ENCODE measurements at places on chromosomes 6 and 20. TPM values are rescaled to one million over a fixed set of nuclear protein-coding genes. Genes with fewer than 3 reads are reported as not detected.

DNA sequence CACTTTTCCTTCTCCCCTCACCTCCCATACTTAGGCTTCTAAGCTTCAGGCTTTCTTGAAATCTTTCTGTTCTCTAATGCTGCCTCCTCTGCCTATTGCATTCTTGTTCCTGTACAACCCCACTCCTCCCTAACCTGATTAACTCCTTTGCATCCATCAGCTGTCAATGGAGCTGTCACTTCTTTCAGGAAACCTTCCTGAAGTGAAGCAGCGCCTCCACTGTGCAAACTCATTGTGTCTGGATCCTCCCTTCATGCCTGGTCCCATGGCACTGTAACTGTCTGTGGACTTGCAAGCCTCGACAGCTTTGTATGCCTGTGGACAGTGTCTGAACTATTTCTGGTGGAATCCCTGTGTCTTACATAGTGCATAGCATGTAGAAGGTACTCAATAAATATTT, 185.0 kb downstream of the HS3ST5 start:
- DNase-seq: no peak

- no peak for DNase-seq
Observed at GRCh38 chr20:59776059-59776603, 157.3 kb downstream of the SYCP2 start.

DNA sequence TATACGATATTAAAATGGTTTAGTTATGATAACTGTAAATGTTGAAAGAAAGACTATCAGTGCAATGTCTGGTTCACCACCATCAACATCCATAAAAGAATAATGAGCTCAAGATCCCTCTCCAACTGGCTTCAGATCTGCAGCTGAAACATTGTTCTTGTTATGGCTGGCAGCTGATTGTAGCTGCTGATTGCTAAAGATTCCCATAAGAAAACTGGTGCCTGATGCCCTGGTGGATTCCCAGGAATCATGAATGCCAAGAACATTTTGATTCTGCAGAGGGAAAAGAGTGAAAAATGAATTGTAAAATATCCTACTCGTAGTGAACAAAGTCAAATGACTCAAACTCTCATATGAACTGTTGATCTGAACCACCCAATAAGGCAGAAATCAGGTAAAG, 1160.2 kb downstream of the EPHA7 start:
- no peak for DNase-seq

GRCh38 chr20:23203951-23204730, 118.0 kb upstream of the CD93 start:
- DNase-seq: no peak

DNA sequence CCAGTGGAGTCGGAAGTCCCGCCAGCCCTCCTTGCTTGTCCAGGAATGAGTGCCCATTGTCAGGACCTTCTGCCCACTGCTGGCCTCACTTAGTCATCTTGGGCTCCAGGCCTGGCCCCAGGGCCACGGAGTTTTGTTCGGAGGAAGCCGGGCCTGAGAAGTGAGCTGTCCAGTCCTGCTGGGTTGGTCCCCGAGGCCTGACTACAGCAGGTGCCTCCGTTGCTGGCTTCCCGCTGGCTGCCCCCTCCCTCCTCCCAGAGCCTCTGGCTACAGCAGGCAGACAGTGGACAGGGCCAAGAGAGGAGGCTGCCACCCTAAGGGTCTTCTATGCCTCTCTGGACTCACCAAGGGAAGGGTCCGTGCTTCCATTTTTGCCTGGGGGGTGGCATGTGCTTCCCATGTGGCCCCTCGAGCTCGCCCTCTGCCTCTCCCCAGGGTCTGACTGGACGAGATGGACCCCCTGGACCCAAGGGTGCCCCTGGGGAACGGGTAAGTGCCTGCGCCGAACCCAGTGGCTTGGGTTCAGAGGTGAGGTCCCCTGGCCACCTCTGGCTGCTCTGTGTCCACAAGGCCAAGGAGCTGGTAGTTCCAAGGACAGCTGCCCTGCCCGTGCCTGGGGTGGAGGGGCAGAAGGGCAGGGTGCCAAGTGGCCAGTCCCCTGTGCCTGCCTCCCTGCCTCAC, 2.8 kb downstream of the COL9A3 start:
- no peak for DNase-seq

DNA sequence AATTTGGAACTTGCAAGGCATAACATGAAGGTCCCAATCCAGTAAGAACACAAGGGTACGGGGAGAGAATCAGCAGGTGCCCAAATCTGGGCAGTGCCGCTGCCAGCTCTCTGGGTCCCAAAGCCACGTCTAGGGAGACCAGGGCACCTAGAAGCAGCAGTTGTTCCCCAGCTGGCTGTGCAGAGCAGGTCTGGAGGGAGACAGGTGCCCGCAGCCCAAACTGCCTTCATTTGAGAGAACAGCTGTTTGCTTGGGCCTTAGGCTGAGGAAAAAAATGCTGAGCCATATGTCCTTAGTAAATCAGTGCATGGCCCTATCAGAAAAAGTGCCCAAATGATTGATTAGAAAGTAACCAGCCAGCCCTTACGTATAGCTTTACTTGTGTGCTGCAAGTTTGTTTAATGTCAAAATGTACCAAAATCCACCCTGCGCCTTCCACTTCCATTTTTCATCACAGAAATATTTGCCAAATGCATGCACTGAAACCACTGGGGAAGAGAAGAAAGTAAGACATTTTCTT, 9.1 kb upstream of the PRELID3B start:
- no peak for DNase-seq

DNA sequence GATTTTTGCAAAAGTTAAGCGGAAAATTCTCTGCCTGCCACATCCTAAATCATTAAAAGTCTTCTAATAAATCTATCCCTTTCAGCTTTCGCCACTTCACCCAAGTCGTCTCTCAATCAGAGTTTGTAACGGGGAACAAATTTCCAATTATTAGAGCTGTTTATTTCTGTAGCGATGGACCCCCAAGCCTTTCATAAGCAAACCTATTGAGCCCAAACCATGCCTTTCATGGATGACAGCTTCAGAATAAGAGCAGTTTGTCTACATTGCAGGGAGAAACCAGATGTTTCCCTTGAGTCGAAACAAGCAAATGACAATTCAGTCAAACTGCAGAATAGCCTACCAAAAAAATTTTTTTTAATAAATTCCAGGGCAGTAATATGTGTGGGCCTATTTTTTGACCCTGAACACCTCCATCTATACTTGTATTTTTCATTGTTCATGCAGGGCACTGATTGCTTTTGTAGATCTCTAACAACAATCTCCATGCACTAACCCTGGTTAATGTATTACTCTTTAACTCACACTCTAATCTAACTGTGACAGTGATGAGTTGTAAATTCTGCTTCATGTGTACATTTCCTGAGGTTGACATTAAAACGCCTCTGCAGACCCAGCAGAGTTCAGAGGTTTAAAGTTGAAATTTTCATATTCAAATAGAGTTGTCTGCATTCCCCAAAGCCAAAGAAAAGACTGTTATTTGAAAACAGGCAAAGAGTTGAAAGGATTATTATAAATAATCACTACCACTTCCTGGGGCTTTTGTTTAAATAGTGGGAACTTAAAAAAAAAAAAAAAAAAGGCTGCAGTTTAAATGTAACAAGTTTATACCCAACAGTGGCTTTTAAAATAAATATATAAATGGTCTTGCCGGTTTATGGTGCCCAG, 64.5 kb downstream of the ATP9A start:
- no peak for DNase-seq

GRCh38 chr20:15676815-15677214, 896.4 kb downstream of the KIF16B start:
- no peak for DNase-seq

DNA sequence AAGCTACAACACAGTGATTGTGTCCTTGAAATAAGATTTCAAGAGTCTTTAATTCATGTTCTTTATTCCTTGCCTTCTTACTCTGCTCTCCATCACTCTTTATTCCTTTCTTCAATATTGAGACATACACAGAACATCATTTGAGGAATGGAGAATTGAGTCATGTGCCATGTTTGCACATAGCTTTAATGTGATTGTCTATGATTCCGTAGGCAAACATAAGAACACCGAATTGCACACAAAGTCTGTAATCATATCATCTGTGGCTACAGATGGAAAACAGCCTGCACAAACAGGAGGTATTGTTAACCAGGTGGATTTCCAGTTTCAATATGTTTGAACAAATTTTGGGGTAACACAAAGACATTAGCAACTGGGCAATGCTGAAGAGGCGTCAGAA, 571.6 kb upstream of the GJE1 start:
- no peak for DNase-seq

DNA sequence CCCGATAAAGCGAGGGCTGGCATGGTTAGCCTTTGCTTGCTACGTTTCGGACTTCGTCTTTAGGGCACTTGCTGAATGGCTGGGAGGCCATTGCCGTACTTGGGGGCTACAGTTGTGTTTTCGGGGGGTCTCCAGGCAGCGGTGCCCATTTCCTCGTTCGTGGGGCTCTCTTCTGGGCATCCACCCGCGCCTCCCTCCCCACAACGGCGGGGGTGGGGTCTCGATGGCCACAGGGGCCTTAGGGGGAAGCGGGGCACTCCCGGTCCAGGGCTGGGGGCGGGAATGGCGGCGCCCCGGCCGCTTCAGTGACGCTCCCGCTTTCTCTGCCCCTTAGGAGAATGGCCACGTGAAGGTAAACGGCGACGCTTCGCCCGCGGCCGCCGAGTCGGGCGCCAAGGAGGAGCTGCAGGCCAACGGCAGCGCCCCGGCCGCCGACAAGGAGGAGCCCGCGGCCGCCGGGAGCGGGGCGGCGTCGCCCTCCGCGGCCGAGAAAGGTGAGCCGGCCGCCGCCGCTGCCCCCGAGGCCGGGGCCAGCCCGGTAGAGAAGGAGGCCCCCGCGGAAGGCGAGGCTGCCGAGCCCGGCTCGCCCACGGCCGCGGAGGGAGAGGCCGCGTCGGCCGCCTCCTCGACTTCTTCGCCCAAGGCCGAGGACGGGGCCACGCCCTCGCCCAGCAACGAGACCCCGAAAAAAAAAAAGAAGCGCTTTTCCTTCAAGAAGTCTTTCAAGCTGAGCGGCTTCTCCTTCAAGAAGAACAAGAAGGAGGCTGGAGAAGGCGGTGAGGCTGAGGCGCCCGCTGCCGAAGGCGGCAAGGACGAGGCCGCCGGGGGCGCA, 2.4 kb downstream of the MARCKS start:
- peak; percentile 48 for DNase-seq

GRCh38 chr6:127971945-127972391, 71.1 kb upstream of the THEMIS start:
- no peak for DNase-seq

DNA sequence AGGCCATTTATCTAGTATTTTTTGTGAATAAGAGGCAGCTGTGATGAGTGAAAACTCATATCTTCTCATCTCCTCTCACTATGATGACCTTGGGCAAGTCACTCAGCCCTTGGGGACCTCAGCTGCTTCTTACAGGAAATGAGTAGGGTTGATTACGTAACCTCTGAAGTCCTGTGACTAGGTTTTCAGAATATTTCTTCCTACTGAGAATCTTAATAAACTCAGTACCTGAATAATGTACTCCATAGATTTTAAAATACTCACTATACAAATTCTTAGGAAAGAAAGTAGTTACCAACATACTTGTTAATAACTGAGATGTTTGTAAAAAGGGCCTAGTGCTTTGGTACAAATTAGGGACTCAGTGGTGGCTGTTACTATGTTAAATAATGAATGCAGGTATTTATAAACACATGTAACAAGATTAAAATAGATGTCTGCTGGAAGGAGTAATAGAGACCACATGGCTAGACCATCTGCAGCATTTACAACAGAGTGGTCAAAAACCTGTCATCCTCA, 60.9 kb downstream of the RPRD1B start:
- peak; percentile 62 for DNase-seq

- DNase-seq: no peak
Observed at GRCh38 chr6:1244941-1245340, 67.0 kb upstream of the FOXQ1 start.

DNA sequence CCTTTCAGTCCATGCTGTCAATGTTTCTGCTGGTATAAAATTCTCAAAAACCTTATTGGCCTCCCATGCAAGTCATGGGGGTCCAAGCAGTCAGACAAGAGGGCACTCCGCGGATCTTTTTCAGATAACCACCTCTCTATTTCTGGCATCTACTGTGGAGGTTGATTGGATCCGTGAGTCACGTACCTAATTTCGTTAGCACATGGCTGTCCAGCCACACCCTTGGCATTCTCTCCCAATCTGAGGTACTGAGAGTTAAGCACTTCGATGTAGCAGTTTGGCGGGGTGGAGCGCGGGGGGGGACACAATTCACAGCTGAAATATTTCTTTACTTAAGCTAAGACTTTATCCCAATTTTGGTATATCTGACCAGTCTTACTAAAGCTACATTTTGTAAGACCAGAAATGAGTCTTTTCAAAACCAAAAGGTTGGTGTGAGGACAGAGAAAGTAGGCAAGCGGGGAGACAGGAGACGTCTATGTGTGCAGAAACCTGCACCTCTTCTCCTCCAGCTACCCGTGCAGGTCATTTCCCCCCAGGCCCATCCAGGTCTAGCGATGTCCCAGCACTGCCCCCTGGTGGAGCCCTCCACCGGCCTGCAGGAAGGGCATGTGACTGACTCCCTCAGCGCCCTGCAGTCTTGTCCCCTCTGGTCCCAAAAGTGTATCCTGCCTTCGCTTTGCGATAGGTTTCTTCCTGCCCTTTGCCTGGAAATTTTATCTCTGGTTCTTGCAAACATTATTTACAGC, 113.1 kb downstream of the ADAT2 start:
- peak; percentile 32 for DNase-seq

DNA sequence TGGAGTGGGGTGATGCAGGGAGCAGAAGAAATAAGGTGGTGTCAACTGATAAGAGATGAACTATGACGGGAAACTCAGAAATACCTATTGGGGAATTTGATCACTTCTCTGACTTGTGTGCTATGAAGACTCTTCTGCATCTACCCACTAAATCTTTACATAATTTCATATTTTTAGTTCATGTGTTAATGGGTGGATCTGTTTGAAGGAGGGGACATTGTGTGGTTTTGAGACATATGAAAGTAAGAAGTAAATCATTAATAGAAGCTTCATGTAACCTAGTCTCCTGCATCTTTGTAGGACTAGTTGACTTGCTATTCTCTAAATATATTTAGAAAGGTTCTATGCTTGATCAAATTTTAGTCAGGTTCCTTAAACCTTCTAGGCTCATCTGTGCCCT, 86.6 kb upstream of the MEI4 start:
- DNase-seq: no peak

DNA sequence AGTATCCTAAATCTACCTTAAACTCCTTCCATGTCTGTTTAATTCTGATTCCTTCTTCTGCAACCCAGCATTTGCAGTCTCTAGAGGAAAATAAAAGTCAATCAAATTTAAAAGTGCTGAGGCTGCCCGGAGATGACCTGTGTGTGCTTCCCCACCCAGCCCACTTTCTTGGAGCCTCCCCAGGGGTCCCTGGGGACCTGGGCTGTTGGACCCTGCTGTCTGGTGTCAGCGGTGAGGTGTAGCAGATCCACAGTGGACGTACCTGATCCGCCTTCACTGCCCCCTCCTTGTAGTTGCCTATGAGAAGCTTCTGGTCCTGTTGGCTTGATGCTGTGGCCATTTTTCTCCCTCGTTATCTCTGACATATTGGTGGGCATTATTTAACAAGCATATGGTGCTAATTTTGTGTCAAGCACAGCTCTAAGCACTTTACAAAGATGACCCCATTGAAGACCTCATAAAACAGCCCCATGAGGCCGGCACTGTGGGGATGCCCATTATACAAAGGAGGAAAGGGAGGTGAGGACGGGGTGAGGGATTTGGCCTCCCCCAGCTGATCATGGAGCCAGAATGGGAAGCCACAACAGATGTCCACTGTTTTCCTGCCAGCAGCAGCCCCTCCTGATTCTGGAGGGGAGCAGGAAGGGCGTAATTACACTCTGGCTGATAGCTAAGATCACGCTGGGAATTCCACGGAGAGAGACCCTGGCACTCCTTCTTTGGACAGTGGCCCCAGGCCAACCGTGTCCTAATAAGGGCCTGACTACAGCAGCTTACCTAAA, 628.2 kb downstream of the CDH26 start:
- peak; percentile 44 for DNase-seq

The HDAC2 gene
- total RNA-seq: 42.8 TPM

The IL17A gene
- total RNA-seq: not detected

The OGFRL1 gene
- total RNA-seq: 14.7 TPM

The GINS1 gene
- 0.73 TPM for total RNA-seq

The PEDS1 gene
- 21.8 TPM for total RNA-seq
